ENCODE measurements at places on chromosomes 1 and 21.

- DNase-seq = no peak
These were observed 15.5 kb downstream of the TRIM33 start for GRCh38 chr1:114495486-114495885.

DNA sequence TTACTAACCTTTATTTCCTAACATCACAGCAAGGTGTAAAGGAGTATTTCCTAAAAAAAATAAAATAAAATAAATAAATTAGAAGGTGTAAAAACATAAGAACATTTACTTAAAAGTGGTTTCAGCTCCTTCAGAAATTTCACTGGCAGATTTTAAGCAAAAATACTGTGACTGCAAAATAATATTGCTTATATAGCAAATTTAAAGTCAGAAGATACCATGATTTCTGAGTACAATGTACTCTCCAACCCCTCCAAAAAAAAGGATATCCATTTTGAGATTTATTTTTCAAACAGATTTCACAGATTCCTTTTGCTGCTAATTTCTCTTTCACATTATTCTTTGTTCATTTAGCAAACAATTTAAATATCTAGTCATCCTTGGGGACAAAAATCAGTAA lies 18.5 kb downstream of the ANKRD13C start:
- DNase-seq = no peak

GRCh38 chr1:186653312-186653711 lies 26.9 kb downstream of the PTGS2 start:
- no peak for DNase-seq

- DNase-seq = no peak
These were observed 22.8 kb upstream of the CSF1 start for GRCh38 chr1:109887884-109888283.

DNA sequence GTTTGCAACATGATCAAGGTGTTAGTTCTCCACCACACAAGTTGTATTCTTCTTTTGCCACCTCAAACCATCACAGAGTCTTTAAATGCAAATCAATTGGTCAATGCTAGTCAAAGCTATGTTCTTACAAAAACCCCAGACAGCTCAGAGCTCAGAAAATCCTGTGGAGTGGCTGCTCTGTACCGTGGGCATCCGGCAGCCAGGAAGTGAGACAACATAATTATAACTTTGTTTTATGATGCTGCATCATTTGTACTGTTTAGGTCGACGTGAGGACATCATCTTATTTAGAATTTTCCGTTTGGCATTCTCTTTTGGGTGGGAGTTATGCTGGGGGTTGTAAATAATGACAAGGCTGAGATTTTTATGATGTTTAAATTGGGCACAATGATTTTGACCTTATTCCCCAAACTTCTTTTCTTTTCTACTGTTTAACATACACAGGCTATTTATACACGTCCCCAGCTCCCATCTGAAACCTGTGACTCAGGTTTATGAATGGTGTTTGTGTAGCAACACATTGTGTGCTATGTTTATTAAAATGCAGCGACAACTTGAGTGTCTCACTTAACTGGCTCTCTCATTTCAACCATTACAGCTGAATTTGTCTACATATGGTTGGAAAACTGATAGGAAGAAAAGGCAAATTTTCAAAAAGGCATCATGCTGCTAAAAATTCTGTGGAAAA lies 124.0 kb downstream of the CNIH3 start:
- no peak for DNase-seq

DNA sequence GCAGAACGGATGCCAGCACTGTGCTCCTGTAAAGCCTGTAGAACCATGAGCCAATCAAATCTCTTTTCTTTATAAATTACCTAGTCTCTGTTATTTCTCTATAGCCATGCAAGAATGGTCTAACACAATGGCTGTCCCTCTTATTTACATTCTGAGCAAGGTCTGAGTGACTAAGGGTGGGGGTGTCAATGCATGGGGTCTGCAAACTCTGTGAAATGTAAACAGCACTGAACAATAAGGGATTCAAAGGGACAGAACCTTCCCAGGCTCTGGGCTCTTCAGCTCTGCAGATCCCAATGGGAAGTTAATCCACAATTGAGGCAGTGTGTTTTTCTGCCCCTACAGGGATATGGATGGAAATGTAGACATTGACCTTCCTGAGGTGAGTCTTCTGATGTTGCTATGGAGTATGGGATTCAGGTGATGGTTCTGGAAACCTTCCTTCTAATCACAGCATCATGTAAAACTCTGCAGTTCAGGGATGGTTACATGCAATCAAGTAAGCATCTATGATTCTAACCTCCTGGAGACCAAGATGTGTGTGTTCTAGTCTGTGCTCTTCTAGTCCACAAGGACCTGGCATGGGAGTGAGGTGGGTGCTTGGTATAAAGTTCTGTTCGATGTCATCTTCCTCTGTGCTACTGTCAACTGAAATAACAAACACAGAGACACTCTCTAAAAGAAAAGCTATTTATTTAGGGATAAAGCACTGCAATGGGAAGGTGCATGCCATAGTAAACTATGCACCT lies 38.6 kb downstream of the CAPN9 start:
- no peak for DNase-seq

All from AG08395 (cell line).